Stimulated activated CD4-positive, alpha-beta T cell treated with anti-CD3 and anti-CD28 coated beads, Interleukin-1b, Interleukin-23, amount 100 ng/mL, for 24 hours (primary cell): ENCODE measurements at places on chromosomes 16 and 17.
A peak's percentile ranks its signal among the peaks of the same experiment; 100 is the strongest.

- DNase-seq = peak; percentile 72
Observed at GRCh38 chr17:64025732-64026294, 5.4 kb upstream of the ICAM2 start.

- no peak for DNase-seq
Observed at GRCh38 chr16:82631701-82632685, 5.2 kb downstream of the CDH13 start.

DNA sequence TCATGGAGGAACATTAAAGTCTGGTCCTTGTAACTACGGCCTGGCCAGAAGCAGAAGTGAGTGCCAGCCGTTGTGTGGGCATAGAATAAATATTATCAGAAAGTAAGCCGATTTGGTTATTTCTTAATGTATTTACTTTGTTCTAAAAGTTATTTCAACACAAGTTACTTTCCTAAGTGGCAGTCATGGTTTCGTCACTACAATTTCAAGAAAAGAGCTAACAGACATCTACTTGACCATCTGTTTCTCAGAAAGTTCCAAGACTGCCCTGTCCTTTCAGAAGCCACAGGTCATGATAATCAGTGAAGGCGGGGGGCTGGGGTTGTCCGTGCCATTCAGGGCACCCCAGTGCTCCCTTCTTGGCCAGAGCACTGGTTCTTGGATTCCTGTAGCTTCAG lies 14.9 kb upstream of the FASN start:
- DNase-seq = no peak

DNA sequence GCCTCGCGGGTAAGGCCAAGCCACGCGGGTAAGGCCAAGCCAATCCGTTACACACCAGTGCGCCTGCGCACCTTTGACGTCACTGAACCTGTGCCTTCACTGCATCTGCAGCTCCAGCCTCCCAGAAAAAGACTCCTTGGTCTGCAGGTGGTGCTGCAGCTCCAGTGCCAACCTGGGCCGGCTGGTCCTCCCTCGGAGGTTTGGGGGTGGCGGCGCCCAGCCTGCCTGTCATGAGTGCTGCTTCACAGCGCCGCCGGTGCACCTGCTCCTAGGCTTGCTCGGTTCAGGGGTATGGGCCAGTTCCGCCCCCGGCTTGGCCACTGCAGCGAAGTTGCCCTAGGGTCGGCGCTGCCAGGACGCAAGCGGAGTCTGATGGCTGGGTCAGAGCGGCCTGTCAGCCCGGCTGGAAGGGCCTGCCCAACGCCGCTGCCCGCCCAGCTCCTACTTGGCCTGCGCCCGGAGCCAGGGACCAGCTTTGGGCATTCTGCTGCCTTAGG lies 146.6 kb downstream of the USP22 start:
- DNase-seq = peak; percentile 16

DNA sequence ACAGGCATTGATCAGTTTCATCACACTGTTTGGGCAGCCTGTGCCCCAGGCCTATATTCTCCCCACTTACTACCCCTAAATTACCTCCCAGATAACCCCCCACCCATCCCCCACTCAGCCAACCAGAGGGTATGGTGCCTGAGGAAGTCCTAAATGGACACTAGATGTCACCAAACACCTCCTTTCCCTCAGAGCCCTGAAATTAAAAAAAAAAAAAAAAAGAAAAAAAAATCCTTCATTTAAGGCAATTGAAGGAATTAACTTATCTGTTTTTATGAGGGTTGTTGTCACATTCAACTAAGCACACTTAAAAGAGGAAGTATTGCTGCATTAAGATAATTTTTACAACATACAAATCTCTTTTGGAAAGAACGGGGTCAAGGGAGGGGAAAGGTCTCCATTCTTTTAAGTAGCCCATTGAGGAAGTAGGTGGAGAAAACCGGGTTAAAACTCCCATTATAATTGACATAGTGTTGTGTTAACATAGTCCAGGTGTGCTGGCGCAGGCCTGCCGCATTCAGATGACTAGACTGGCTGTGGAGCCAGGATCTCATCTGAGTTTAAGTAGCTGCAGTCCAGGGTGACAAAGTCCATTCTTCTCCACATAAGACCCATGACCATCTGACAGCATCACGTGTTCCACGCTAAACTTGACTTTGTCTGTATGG lies 46.3 kb downstream of the SNX11 start:
- DNase-seq = no peak

- no peak for DNase-seq
Observed at GRCh38 chr17:9162275-9162985, 141.1 kb downstream of the NTN1 start.

DNA sequence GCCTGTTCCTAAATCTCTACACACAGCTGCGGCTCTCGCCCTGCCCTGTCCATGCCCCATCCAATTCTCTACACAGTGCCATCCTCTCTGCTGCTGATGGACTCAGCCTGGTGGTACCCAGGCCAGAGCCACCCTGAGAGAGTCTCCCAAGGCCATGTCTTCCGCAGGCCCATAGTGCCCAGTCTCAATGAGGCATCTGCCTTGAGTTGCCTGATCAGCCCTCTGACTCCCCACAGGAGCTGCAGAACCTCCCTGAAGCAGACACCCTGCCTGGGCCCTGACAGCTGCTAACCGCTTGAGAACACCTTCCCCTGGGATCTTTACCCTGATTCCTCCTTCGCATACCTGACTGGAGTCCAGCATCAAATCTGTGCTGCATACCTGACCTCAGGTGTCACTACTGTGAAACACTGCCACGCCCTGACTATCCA lies 13.3 kb downstream of the TSPOAP1 start:
- no peak for DNase-seq

DNA sequence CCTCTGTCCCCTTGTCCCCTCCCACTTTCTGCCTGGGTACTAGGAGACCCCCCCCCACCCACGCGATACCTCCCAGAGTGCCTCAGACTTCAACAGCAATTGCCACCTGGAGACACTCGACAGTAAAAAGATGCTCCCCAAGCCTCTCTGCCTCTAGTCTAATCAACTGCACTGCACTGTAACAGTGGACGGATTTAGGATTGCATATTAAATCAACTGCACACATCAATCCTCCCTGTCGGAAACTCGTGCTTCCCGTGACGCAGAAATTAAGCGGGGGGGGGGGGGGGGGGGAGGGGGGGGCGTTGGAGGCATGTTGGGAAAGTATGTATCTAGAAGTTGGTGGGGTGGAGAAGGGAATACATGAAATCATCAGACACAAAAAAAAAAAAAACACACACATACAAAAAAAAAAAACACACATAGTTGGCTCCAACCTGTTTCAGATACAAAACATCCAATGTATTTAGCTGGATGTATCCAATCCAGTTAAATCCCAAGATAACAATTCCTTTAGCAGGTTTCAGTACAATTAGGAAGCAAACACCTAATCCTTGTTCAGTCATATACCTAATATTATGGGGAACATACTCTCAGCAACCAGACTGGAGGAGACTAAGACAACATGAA lies 29.7 kb downstream of the FAM222B start:
- no peak for DNase-seq

GRCh38 chr17:45060382-45060796 lies 728 bp upstream of the NMT1 start:
- DNase-seq = peak; percentile 5

GRCh38 chr17:43641416-43641815 lies 20.3 kb downstream of the MEOX1 start:
- no peak for DNase-seq

GRCh38 chr17:38609280-38610031 lies 3.7 kb upstream of the SRCIN1 start:
- no peak for DNase-seq

DNA sequence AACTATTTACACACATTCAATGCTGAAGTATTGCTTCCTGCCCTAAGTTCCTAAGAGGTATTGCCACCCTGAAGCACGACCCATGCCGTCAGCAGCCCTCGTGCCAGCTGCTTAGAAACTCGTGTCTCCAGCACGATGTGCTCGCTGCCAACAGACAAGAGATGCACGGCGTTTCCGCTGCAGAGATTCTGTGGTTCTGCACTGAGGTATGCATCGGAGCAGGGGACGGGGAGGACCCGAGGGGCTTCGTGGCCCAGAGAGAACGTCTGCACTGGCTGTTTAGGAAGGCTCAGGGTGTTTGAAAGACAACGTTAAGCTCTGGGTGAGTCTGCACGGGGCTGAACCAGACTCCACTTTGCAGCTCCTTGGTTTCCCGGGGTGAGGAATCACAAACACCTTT lies 82.7 kb upstream of the CREBBP start:
- no peak for DNase-seq

DNA sequence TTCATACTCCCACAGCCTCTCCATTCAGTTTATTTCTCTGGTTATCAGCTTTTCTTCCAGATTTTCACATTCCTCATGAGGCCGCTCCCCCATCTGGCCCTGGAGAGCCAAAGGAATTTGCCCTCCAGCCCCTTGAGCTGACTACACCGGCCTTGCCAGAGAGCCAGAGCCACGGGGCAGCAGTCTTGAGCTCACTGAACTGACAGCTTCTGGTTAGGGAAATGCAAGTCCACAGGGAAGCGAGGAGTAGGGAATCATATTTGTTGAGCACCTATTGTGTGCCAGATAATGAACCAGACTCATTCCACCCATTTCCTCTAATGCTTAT lies 102.4 kb downstream of the ABCC12 start:
- no peak for DNase-seq

GRCh38 chr16:83510906-83511305 lies 296.9 kb upstream of the HSBP1 start:
- DNase-seq = no peak

GRCh38 chr17:55601874-55602364 lies 90.7 kb upstream of the SMIM36 start:
- no peak for DNase-seq

- no peak for DNase-seq
Observed at GRCh38 chr16:3094289-3095027, 4.6 kb downstream of the ZSCAN10 start.

DNA sequence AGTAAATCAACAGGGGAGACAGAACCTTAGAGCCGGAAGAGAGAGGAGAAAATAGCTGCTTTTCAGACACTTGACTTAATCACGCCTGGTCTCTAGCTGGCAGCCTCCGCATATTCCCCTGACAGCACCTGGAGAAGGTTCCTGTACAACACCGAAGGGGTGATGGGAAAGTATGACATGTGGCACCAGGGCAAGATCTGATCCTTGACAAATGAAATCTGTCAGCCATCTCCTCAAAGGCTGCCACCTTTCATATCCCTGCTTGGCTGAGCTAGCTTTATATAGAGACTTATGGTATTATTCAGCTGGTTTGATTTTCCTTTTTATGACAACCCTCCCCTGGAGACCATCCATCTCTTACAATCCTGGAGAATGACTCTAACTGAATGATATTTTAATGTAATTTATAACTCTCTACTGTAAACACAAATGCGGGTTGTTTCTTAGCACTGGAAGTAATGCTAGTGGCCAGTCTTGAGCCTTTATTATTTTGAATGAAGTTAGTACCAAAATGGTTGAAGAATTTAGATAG lies 1205.3 kb upstream of the CDH8 start:
- no peak for DNase-seq

DNA sequence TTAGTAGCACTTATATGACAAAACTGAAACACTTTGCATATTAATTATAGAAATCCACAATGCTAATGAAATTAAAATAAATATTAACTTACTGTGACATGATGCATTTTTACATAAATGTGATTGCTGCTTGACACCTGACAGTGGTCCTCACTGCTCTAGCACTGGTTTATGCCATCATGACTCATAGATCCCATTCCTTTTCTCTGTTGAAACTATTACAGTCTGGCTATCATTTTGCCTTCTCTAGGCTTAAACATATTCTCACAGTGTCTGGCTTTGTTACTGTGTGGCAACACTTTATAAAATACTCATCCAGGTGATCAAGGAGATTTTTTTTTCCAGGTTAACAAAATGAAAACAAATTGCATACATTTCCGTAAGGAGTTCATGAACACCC lies 108.0 kb downstream of the MRTFB start:
- no peak for DNase-seq

DNA sequence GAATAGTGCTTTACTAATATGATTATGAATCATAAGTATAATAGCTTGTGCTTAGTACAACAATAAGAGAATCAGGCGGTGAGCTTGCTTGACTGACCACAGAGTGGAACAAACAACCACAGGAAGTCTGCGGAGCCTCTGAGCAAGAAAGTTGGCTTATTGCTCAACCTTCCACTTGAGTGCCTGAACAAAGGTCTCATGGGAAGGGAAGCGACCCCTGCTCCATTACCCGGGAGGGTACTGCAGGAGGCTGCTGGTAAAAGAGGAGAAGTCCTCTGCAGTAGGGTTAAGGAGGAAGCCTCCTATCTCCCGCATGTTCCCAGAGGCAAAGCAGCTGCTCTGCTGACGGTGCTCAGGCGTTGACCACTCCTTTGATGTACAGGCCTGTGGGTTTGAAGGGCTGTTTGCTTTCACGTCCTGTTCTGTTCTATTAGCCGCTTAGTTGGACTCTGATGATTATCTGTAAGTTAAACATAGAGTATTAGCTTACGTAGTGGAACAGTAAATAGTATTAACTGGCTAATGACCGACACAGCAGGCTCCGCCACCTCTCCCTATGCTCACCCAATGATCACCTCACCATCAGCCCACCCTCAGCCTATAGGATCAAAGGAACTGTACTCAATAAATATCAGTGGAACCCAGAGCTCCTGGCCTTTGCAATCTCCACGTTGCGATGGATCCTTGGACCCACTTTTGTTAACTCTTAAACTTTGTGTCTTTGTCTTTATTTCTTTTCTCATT lies 17.5 kb downstream of the ALOX15B start:
- no peak for DNase-seq

DNA sequence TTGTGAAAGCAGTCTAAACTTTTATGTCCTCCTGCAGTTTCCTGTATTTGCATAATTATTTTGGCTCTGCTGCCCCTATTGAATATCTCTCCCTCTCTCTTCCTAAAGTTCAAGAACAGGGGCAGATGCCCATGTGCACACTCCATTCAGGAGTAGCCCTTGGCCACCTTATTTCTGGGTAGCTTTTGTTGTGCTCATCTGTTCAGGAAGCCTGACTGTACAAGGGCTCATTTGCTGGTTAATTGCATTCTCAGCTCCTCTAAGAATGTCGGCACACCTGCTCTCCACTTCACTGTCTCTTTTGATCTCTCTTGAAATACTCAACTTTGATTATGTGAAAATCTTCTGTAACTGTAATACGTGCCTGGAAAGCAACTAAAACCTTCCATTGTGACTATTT lies 1378.8 kb upstream of the CDH8 start:
- DNase-seq = no peak

GRCh38 chr17:27368151-27368795 lies 74.4 kb downstream of the WSB1 start:
- DNase-seq = no peak

DNA sequence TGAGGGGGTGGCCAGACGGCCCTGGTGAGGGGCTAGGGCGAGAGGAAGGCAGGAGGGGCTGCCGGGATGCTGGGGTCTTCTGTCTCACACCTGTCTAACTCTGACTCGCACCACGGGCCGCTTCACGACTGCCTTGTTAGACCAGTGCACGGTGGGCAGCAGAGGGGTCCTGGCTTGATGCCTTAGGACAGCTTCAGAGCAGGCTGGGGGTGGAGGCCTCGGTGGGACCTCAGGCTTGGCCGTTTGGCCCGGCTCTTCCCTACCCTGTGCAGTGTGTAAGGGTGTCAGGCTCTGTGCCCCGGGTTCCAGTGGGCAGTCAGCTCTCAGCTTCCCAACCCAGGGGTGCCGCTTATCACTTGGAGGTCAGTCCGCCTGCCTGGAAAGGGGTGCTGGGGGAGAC lies 100.7 kb downstream of the OR1D5 start:
- DNase-seq = no peak
